ENCODE measurements at places on chromosomes 6 and 20. TPM values are rescaled to one million over a fixed set of nuclear protein-coding genes. Genes with fewer than 3 reads are reported as not detected.
A peak's percentile ranks its signal among the peaks of the same experiment; 100 is the strongest.

DNA sequence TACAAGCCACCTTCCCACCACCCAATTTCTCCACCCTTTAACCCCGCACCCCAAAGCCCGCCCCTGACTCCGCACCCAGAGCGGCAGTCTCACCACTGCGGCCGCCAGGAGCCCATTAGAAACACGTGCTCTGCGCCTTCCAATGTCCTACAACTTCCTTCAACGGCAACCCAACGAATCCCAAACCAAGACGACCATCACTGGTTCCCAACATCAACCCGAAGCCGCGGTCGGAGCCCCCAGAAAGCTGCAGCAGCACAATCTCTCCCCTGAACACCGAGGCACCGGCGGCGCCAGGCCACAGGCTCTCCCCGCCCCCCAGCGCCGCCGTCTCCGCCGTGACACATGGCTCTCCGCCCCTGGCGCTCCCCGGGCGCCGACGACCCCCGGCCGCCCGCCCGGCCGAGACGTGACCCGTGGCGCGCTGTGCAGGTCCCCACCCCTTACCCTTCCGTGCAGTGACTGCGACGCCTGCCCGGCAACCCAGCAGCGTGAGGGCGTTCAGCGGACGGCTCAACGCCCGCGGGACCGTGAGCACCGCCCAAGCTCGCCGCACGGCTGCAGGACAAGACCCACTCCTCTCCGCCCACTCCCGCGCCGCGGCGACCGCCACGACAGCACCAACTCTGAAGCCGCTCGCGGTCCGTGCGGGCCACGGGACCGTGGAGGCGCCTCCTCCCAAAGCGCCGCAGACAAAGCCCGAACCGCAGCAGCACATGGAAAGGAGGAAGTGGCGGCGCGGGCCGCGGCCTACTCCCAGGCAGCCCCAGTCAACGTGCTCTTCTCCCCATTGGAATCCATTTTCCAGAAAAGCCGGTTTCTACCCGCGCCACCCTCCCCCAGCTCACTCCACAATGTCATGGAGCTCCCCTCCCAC lies 551 bp downstream of the SYNCRIP start:
- peak; percentile 55 for DNase-seq

DNA sequence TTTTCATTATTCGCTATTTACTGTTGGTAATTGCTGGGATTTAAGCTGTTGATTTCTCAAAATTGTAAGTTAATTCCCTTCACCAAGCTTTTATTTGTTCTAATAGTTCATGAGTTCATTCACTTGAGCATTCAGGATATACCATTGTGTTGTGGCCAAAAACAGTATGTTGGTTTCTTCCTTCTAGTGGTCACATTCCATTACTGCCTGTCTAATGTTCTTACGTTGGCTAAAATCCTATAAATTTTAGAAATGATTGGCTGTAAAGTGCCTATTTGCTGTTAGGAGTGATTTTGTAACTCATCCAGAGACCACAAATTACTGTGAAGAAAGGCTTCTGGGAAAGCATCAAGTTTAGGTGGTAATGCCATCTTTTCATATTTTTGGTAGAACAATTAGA lies 76.3 kb downstream of the FARS2 start:
- DNase-seq, result peak; percentile 82

GRCh38 chr20:61307686-61308476 lies 55.8 kb downstream of the CDH4 start:
- DNase-seq, result no peak

DNA sequence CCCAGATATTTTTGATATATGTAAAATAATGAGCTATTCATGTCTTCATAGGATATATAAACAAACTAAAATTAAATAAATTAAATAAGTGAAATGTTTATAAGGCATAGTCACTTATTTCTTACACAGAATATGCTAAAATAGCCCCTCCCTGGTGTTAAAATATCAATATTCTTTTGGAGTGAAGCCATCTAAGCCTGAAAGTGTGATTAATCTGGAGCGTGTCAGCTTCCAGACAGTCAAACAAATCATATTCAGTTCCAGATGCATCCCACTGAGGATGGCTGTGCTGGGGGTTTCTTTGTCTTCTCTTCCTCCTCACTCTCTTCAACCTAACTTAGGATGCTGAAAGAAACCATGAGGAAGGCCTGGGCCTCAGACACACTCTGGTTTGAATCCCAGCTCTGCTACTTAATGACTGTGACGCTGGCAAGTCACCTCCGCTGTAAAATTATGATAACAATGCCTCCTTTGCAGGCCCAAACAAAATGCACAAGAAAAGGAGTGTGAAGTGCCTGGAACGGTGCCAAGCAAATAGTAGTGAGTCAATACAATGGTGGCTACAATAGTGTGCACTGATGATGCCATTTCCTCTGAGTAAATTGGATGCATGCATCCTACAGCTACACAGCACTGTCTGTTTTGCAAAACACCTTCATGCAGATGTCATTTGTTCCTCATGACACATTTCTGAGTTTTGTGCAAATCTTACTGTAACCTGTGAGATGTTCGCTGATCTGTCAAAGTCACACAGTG lies 161.4 kb downstream of the FOXC1 start:
- peak; percentile 84 for DNase-seq

GRCh38 chr6:284486-284885 lies 7.8 kb upstream of the DUSP22 start:
- no peak for DNase-seq

GRCh38 chr6:140070846-140071473 lies 696.5 kb upstream of the CITED2 start:
- DNase-seq, result peak; percentile 73

GRCh38 chr20:44319839-44320422 lies 8.9 kb upstream of the FITM2 start:
- DNase-seq, result no peak

DNA sequence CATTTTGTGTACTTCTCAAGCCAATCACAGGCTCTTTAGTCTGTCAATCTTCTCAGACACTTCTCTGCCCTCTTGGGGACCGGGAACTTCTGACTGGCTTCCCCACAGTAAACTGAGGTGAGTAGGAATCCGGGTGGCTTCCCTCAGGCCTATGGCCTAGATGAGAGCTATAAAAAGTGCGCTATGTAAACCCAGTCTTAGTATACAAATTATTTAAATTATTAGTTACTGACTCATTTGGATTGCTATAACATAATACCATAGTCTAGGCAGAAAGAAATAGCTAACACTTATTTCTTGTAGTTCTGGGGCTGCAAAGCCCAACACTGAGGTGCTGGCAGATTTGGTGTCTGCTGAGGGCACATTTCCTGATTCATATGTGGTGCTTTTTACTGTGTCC lies 109.2 kb upstream of the MCHR2 start:
- DNase-seq, result no peak

- peak; percentile 24 for DNase-seq
Measured at GRCh38 chr20:63497946-63498935, 642 bp downstream of the EEF1A2 start.

DNA sequence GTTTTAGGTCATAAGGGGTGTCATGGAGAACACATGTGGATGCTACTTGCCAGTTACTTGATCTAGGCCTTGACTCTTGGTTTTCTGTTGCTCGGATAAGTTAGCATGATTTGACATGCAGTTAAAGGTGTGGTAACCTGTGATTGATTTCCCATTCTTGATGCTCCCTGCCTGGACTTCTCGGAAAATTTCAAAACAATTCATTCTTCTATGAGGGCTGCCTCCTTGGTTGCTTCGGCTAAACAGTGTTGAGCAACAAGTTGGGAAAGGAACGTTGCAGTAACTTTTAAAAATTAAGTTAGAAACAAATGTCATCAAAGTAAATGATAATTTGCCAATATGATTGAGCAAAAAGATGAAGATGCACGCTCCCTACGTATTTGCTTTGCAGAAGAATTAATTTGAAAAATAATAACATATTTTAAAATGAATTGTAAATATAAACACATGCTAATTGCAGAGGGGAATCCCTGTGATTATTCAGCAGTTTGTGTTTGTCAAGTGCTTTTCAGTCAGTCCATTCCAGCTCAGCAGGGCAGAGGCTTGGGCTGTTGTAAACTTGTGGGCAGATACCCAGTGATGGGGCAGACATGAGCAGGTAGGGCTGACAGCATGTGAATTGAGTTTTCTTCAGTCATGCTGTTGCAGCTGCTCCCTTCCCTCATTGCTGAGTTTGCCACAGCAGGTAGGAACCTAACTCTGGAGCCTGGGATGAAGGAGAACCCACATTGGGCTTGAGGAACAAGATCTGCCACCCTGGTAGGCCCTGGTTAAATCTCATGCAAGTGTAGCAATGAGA lies 110.2 kb downstream of the ESR1 start:
- DNase-seq, result no peak

GRCh38 chr6:170091639-170092579 lies 199.0 kb downstream of the DLL1 start:
- DNase-seq, result no peak

DNA sequence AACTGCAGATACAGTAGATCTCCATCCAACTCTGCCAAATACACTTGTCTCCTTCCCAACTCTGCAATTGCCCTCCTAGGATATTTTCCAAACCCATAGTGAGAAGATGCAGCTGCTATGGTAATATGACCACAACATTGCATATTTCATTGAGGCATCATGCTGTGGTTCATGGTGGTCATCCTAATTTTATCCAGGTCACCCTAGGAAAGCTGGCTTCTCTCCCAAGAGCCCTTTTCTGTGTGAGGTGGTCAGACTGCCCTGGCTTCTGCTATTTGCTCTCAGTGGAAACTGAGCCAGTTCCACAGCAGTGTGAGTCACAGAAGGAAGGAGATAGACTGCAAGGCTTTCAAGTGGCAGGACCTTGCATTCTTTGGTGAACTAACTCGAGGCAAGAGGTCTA lies 5.5 kb downstream of the OGFRL1 start:
- DNase-seq, result peak; percentile 54

GRCh38 chr6:50963952-50964351 lies 145.3 kb downstream of the TFAP2B start:
- DNase-seq, result no peak

DNA sequence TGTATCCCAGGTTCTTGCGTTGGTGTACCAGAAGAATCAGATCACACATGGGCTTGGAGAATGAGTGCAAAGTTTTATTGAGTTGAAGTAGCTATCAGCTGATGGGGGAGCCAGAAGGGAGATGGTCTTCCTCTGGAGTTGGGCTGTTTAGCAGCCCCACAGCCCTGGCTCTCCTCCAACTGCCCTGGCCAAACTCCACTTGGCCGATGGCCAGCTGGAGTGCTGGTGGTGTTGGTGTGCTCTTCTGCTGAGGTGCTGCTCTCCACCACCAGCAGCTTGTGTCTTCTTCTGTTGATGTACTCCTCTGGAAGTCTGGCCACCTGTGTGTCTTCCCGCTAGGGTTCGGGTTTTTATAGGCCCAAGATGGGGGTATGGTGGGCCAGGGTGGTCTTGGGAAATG lies 172.8 kb downstream of the TINAG start:
- peak; percentile 37 for DNase-seq

DNA sequence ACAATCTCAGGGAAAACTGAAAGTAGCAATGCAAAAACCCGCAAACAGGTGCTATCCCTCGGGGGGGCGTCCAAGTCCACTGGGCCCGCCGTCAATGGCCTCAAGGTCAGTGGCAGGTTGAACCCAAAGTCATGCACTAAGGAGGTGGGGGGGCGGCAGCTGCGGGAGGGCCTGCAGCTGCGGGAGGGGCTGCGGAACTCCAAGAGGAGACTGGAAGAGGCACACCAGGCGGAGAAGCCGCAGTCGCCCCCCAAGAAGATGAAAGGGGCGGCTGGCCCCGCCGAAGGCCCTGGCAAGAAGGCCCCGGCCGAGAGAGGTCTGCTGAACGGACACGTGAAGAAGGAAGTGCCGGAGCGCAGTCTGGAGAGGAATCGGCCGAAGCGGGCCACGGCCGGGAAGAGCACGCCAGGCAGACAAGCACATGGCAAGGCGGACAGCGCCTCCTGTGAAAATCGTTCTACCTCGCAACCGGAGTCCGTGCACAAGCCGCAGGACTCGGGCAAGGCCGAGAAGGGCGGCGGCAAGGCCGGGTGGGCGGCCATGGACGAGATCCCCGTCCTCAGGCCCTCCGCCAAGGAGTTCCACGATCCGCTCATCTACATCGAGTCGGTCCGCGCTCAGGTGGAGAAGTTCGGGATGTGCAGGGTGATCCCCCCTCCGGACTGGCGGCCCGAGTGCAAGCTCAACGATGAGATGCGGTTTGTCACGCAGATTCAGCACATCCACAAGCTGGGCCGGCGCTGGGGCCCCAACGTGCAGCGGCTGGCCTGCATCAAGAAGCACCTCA lies 166.3 kb downstream of the DTNBP1 start:
- DNase-seq, result no peak

DNA sequence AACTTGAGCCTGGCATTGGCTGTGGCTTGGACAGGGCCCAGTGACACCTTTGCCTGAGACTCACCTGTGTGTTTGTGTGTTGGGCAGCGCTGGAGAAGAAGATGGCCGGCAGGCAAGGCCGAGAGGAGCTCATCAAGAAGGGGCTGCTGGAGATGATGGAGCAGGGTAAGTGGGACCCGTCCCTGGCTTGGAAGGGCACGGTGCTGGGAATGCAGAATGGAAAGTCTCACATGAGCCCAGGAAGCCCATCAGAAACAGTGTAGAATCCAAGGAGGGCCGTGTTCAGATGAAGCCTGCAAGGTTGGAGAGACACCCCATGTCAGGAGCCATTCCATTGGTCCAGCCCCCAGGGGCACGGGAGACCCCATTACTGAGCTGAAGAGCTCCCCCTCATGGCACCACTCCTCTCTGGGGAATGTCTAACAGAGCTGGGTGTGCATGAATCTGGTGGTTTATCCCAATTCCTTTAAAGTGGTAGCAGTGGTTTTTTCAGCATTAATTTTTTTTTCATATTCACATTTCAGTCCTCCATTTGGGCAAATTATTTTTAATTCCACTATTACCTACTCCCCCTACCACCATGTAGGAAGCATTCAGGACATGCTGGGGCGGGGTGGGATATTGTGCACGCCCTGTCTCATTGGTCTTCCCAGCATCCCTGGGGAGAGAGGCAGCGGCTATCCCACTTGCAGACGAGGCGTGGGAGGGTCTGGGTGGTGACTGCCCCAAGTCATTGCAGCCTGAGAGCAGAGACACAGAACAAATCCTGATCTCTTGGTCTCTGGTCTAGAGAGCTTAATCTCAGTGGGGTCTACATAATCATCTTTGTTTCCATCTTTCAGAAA lies 143.6 kb downstream of the PHACTR3 start:
- DNase-seq, result no peak

- peak; percentile 15 for DNase-seq
Measured at GRCh38 chr6:40796260-40797221, 209.4 kb upstream of the LRFN2 start.

DNA sequence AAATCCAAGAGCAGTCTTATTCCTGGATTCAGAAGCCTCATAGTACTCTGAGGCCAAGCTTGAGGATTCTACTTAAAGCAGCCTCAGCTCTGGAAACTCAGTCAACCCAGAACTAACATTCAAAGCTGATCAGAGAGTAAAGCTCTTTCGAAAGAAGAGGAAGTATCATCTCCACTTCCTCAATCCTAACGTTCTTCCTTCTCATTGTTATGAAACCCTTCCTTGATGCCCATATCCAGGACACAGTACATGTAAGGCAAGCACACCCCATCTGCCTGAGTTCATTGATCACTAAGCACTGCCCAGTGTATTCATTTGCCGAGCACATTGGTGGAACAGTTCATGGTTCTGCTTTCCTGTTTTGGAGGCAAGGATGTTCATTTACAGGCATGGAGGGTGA lies at the start of gene IPCEF1:
Gene IPCEF1 (minus strand): TSS at position 114 of the 400 bp plus-strand sequence. CDS start 90,856 bp downstream, outside the sequence.
- DNase-seq, result no peak

- DNase-seq, result no peak
Measured at GRCh38 chr6:62217866-62218265, 68.2 kb downstream of the KHDRBS2 start.

Gene MCHR2
- total RNA-seq, result not detected

Gene SGK1
- total RNA-seq, result 272 TPM

Gene MAS1
- total RNA-seq, result not detected

Gene WFDC12
- not detected for total RNA-seq

Gene IP6K3
- total RNA-seq, result not detected
